ENCODE measurements at places on chromosomes 12 and 14.

- no peak for DNase-seq
These were observed 8.7 kb upstream of the SLC4A8 start for GRCh38 chr12:51415931-51416330.

GRCh38 chr12:121038861-121039668 lies at the start of gene OASL:
Gene OASL (minus strand): TSS chr12:121039246. CDS start chr12:121038971, 275 bp downstream.
- DNase-seq, result peak; percentile 64

- DNase-seq, result no peak
These were observed 48.4 kb downstream of the DDX51 start for GRCh38 chr12:132095520-132096409.

GRCh38 chr12:92224685-92225331 lies 79.2 kb upstream of the BTG1 start:
- peak; percentile 69 for DNase-seq

GRCh38 chr12:86735072-86735471 lies 478.9 kb upstream of the MGAT4C start:
- DNase-seq, result no peak

GRCh38 chr12:38386205-38386985 lies 69.8 kb downstream of the ALG10B start:
- DNase-seq, result no peak

DNA sequence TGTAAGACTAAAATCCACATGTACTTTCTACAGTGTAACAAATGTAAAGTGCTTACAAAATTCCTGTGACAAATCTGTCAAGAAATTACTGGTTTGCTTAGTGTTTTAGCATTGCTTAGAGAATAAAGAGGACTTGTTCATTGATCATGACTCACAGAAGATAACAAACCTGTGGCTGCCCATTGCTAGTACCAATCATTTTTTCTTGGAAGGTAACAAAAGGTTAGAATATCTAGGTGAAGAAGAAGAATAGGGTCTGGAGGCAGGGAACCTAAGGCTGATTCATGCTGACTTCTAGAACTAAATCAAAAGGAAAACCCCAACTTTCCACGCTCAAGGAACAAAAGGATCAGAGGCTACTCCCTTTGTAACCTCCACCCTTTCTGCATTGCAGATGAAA lies 232.7 kb upstream of the ABCD2 start:
- DNase-seq, result no peak
